ENCODE measurements at places on chromosomes 13 and 19. TPM values are rescaled to one million over a fixed set of nuclear protein-coding genes. Genes with fewer than 3 reads are reported as not detected.

TPP2 gene
- polyA plus RNA-seq: 13.0 TPM

ZNF135 gene
- 6.2 TPM for polyA plus RNA-seq

CGB2 gene
- polyA plus RNA-seq: not detected

LIM2 gene
- polyA plus RNA-seq: not detected

IRS2 gene
- polyA plus RNA-seq: 3.9 TPM

LGALS4 gene
- polyA plus RNA-seq: 1,250 TPM

ADGRE3 gene
- polyA plus RNA-seq: 0.03 TPM

COX6B2 gene
- not detected for polyA plus RNA-seq
